ENCODE measurements at places on chromosomes 6 and 20.
A peak's percentile ranks its signal among the peaks of the same experiment; 100 is the strongest.

GRCh38 chr6:100099189-100100074 is 105.4 kb upstream of the MCHR2 start:
- DNase-seq: peak; percentile 21

GRCh38 chr6:134477991-134478635 is 160.2 kb upstream of the SGK1 start:
- no peak for DNase-seq

DNA sequence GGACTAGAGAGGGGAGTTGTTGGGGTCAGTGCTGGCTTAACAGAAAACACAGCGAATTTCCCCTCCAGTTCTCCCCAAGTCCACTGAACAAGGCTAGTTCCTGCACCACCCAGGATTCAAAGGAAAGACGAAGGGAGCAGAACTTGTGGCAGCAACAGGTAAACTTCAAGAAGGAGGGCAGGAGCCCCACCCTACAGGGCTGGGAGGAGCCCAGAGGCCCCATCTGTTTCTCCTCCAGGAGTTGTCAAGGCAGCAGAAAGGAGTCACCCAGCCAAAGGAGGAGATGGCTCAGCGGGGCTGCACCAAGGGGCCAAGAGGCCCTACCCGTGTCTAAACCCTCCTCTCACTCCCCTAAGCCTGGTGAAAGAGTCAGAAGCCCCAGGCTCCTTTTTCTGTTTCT is 1.7 kb downstream of the SAPCD1 start:
- no peak for DNase-seq

GRCh38 chr20:58021481-58021880 is 207.0 kb downstream of the ANKRD60 start:
- DNase-seq: no peak

GRCh38 chr6:105821027-105821426 is 265.1 kb upstream of the PRDM1 start:
- DNase-seq: no peak

DNA sequence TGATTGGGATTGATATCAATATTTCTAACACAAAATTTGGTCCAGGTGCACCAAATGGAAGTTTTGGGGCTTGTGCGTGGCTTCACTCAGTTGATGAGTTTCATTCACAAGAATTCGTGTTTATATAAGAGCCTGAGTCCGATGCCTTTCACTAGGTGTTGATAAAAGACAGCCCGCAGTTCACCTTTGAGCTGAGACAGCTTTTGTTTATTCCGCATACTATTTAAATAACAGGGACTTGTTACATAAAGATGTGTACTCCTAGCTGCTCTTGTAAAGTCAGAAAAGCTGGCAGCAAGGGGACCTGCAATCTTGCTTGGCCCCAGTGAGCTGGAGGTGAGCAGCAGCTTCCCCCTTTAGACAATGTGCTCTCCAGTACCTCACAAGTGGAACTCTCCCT is 19.0 kb upstream of the NRN1 start:
- DNase-seq: no peak

DNA sequence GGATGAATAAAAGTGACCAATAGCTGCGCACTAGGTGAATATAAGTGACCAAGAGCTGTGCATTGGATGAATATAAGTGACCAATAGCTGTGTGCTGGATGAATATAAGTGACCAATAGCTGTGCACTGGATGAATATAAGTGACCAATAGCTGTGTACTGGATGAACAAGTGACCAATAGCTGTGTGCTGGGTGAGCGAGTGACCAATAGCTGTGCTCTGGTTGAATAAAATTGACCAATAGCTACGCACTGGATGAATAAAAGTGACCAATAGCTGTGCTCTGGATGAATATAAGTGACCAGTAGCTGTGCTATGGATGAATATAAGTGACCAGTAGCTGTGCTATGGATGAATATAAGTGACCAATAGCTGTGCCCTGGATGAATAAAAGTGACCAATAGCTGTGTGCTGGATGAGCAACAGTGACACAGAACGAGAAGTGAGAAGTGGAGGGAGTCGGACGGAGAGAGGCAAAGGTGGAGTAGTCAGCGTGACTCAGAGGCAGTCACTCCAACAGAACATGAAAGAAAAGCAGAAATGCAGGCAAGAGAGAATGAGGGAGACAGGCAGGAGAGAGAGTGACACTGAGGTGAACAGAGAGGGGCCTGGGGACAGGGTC is 38.5 kb downstream of the RBM38 start:
- no peak for DNase-seq

- DNase-seq: no peak
Observed at GRCh38 chr6:32146287-32146686, 5.5 kb downstream of the PRRT1 start.

DNA sequence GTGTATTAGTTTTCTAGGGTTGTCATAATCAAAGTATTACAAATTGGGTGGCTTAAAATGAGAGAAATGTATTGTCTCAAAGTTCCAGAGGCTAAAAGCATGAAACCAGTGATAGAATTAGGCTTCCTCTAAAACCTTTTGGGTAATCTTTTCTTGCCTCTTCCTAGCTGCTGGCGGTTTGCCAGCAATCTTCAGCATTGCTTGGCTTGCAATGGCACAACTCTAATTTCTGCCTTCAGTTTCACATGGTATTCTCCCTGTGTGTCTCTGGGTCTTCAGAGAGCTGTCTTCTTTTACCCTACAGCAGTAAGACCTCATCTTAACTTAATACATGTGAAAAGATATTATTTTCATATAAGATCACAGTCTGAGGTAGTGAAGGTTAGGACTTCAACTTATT is 479.1 kb upstream of the GJE1 start:
- DNase-seq: no peak

- DNase-seq: no peak
Observed at GRCh38 chr6:133555685-133556084, 314.5 kb downstream of the EYA4 start.

GRCh38 chr6:11097476-11097875 is 3.8 kb downstream of the SMIM13 start:
- no peak for DNase-seq

DNA sequence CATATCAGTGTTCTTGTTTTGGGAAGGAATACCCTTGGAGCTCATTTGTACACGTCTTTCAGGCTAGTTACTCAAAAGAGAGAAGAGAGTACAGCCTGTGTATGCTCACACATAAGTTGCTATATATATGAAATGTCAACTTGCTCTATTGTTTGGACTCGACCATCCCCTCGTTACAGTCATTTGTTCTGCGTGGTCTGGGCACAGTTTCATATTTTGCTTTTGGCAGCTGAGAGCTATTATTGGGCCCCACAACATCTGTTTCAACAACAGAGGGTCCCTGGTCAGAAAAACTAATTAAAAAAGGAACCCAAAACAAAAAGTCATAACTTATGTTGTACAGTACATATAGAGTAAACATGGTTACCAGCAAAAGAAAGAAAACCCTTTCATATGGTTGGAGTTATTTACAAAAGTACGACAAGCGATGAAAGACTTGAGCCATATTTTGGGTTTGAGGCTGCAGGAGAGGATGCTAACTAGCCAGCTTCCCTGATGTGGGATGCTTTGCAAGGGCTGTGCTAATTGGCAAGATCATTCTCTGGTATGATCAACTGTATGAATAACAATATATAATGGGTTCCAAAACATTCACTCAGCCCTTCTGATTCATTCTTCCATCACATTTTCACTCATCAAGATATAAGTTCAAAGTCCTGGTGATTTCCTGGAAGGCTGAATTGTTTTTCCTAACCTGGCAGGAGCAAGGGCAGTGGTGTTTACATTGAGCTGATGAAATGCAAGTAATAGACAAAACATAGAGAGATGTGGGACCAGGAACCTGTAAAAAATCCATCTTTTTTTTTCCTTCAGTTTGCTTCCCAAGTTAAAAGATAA is 137.9 kb downstream of the RPS12 start:
- no peak for DNase-seq

DNA sequence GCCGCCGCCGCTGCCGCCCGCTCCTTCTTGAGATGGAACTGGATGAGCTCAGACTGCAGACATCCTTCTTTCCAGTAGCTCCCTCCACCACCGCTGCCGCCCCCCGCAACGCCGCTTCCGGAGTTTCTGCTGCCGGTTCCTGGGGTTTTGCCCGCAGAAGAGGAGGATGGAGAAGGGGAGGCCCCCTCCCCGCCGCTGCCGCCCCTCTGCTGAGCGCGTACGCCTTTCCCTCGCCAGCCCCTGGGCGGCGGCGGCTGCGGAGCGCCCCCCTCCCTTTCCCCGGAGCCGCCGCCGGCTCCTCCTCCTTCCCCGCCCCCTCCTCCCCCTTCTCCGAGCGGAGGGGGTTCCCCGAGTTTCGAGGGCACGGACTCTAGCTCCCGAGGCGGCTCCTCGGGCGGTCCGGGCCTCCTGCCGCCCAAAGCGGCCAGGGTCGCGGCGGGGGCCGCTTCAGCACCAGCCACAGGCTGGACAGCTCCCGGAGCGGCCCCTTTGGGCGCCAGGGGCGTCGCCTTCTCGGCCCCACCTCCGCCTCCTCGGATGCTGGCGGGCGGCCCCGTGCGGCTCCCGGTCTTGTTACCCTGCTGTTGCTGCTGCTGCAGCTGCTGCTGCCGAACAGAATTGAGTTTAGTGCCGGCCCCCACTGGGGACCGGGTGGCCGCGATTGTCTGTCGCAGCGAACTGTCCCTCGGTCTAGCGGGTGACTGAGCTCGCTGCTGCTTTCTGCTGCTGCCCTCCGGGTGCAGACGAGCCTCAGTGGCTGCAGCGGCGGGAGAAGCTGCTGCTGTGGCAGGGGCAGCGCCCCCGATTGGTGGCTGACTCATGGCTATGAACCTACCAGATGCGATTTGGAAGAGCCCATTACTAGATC is 3.1 kb downstream of the MTCL3 start:
- DNase-seq: peak; percentile 36

GRCh38 chr20:19903168-19903811 is 113.9 kb upstream of the NAA20 start:
- no peak for DNase-seq

- DNase-seq: no peak
Observed at GRCh38 chr20:59743767-59744485, 139.6 kb downstream of the PHACTR3 start.

GRCh38 chr20:20561172-20561571 is 151.3 kb downstream of the RALGAPA2 start:
- no peak for DNase-seq

- no peak for DNase-seq
Observed at GRCh38 chr20:52179331-52180179, 12.0 kb downstream of the ZFP64 start.

DNA sequence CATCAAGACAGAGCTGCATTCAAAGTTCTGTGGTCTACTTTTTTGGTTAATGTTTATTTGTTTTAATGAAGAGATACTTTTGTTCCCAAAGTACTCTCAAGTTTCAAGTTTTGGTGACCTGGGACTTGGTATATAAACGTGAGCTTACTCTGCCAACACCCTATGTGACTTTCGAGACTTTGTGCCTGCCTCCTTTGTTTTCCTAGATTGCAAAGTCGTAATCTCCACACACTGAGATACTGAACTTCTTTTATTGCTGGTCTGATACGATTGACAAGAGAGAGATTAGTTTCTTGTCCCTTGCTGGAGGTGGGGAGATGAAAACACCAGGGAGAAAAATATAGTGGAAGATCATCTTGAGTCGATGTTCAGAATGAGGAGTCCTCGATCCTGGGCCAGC is 27.9 kb downstream of the PCNA start:
- no peak for DNase-seq

- peak; percentile 61 for DNase-seq
Observed at GRCh38 chr6:45479834-45480751, 102.4 kb upstream of the SUPT3H start.

GRCh38 chr20:49538950-49539349 is 29.0 kb downstream of the PTGIS start:
- no peak for DNase-seq

DNA sequence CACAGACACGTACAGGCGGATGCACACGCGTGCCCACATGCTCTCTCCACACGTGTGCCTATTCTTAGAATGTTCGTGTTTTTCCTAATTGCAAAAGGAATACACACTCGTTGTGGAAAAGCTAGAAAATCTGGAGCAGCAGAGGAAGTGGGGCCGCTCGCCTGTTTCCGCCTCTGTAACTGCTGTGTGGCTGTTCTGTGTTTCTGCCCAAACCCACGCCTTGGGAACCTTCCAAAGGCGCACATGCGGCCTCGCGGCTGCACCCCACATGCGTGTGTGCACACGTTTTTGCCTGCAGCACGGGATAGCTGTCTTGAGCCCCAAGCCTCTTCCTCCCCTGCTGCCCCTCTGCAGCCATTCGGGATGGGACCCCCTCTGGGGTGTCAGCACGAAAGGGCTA is 12.2 kb downstream of the SLC17A9 start:
- no peak for DNase-seq

GRCh38 chr6:35808688-35809087 is 3.5 kb downstream of the LHFPL5 start:
- DNase-seq: no peak

DNA sequence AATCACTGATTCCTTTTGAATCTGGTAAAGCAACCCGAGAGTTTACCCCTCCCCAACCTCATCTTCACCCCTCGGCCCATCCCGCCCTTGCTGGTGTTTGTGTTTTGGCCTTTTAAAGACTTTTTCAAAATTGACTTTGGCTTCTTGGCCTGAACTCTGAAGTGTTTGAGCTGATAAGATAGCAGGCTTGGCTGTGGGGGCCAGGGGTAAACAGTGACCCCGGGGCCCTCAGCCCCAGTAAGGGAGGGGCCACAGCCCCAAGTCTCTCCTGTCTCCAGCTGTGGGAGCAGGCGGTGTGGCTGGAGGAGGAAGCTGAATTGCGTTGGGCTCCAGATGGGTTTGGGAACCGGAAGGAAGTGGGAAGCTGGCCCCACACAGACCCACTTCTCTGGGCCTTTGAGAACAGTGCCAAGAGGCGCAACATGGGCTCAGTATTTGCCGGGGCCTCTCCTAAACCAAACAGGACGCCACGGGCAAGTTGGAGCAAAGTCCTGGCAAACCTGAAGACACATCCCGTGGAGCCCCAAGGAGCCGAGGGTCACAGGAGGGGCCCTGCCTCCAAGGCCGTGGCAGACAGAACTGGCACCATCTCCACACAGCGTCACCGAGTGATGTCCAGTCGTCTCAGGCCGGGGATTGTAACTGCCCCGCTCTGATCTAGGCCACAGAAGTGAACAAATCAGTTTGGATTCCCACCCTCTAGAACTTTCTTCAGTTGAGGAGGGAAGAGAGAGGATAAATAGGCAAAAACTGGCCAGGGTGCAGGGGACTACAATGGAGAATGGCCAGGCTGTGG is 54.3 kb upstream of the PTPN1 start:
- DNase-seq: no peak
